ENCODE measurements at places on chromosomes 13 and 19.

GRCh38 chr19:43748205-43748594 is 6.6 kb downstream of the SMG9 start:
- no peak for DNase-seq

DNA sequence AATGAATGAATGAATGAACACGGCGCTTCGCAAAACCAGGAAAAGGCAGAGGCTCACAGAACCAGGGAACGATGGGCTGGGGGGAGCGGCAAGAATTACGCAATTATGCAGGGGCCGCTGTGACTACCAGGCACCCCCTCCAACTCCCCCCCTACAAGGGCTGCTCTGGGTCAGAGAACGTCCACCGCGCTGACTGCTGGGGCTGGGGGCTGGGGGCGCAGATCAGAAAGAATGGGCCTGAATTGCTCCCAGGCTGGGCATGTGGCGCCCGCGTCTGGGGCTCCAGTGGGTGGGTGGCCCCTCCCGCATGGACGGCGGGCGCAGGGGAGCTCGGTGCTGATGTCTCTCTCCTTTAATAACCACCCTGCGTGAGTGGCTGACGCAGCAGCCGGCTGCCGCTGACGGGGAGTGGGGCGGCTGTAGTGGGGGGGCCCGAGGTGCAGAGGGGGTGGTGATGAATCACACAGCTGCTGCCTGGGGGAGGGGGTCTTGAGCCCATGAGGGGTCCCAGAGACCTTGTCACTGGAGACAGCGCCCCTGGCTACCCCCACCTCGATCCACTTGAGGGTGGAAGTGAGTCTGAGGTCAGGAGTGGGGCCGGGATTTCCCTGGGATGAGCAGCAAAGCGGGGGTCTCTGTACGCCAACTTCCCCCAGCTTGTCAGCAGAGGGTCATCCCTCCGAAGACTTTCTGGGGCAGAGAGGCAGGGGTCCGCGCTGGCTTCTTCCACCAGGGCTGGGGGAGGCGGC is 1.5 kb upstream of the CIRBP start:
- peak; percentile 48 for DNase-seq

GRCh38 chr19:2461751-2462634 is 5.2 kb upstream of the LMNB2 start:
- peak; percentile 45 for DNase-seq

DNA sequence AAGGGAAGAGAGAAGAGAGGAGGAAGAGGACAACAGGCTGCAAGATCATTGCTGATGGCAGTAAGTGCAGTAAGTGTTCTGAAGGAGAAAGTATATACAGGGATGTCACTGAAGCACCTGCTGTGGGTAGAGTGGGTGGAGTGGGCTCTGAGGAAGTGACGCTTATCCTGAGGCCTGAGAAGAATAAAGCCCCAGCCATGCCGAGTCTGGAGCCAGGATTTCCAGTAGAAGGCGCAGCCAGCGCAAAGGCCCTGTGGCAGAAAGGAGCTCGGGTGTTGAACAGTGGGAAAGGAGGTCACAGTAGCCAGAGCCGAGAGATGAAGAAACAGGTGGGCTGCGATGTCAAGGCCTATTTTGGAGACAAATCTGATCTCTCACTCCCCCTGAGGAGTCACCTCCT is 31.8 kb upstream of the ADGRE5 start:
- DNase-seq = no peak

DNA sequence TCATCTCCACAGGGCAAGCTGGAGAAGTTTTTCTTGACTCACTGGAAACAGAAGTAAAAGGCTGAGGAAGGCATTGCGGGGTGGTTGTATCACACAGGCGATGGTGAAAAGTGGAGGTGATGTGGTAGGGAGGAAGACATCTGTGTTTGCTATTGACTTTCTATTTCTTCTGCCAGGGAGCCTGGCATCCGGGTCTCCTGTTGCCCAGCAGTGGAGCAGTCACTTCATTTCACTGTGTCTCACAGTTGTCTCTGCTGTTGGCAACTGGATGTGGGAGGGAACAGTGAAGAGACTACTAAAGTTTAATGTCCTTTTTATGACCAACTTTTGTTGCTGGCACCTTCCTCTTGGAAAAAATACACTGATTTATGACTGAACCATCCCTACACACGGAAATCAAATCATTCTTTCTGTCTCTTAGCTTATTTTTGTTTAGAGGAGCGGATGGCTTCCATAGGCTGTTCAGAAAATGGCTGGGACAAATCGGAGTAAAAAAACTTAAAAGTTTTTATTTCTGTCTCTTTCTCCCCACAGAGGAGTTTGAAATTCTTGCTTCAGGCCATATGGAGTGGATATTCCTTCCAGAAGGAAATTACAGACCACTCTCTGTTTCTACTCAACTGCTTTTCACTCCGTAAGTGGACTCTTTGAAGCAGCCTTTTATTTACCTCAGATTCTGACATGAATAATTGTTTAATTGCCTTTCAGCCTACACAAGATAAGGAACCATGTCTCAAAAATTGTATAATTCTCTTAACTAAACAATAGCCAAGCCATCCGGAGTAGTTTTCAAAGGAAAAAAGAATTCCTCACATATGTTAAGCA is 23.8 kb upstream of the MEDAG start:
- no peak for DNase-seq

DNA sequence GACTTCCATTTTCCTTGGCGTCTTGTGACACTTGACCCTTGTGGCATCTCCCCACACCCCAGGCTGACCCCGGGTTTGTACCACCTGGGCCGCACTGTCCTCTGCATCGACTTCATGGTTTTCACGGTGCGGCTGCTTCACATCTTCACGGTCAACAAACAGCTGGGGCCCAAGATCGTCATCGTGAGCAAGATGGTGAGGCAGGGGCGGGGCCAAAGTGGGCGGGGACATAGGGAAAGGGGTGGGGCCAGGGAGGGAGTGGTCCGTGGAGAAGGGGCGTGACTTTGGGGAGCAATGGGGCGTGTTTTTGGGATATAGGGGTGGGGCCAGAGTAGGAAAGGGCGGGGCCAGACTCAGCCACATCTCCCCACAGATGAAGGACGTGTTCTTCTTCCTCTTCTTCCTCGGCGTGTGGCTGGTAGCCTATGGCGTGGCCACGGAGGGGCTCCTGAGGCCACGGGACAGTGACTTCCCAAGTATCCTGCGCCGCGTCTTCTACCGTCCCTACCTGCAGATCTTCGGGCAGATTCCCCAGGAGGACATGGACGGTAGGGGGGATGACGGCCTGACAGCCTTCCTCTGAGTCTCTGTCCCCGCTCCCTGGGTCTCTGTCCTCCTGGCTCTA is 42.8 kb downstream of the TRPM4 start:
- DNase-seq = peak; percentile 34

GRCh38 chr13:43363156-43363953 is 340.0 kb downstream of the DNAJC15 start:
- DNase-seq = no peak

DNA sequence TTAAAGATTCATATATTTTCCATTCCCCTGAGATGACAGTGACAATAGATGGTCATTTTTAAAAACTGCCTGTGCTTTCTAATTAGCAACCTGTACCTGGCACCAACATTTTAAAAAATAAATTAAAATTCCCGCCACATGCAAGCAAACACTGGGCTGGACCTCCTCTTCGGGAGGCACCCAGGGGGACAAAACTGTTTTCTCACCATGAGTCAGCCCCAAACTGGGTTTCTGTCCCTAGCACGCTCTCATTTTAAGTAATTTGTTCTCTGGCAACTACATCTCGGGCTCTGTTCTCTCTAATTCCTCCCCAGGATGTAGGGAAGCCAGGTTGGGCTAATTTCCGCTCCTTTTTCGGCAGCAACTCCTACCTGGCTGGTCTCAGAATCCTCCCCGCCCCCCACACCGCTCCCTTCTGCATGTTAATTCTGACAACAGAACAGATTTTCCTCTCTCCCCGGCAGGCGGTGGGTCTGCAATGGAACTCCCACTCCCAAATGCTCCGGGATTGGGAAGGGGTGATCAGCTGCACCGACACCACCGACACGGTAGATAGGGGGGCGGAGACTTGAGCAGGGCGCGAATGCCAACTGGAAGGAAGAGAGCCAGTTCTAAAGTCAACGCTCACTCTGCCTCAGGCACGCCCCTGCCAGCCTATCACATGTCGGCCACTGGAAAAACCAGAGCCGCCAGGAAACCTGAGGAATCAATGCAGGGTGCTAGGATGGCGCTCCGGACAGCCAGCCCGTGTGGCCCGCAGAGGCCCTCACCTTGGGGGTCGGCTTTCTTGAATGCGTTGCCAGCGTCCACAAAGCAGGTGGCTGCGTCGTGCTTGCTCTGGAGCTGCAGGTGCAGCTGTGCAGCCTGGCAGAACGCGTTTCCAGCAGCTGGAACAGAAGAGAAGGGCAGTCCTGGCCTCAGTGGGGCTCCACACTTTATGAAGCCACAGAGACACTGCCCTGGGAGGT is 14.7 kb downstream of the NAPA start:
- no peak for DNase-seq

- no peak for DNase-seq
Observed at GRCh38 chr13:45907503-45907902, 56.0 kb upstream of the SIAH3 start.

DNA sequence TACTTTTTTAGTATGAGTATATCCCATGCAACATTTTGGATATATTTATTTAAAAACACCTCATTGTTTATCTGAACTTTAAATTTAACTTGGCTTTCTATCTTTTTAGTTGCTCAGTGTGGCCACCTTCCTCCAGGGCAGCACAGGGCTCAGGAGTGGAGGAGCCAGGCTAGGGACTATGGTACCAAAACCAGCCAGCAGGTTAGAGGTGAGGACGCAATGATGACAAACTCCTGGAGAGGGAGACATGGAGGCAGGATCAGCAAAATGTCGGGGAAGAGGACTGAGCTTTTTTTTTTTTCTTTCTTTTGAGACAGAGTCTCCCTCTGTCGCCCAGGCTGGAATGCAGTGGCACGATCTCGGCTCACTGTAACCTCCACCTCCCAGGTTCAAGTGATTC is 29.6 kb upstream of the CALM3 start:
- DNase-seq = peak; percentile 18

DNA sequence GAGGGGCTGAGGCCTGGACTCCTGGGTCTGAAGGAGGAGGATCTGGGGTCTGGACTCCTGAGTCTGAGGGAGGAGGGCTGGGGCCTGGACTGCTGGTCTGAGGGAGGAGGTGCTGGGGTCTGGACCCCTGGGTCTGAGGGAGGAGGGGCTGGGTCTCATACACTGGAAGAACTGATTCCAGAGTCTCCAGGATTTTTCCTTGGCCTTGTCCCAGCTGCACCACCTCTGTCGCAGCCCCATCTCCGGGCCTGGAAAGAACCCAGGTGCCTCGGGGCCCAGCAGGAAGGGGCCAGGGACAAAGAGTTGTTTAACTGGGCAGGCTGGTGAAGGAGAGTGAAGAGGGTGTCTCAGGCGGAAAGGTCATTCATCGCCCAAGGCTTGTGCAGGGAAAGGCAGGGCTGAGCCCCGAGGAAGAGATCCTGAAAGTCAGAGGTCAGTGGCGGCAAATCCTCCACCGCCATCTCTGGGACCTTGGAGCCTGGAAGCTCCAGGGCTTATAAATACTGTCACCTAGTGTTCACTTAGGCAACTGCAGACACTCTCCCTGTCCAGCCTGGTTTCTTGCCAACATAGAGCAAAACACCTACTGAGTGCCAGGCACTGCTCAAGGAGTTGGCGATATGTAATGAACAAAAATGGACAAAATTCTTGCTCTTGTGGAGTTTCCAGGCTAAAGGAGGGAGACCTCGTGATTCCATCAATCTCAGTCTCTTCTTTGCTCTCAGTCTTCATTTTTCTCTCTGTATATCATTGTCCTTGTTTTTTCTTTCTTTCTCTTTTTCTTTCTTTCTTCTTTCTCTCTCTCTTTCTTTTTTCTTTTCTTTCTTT is 4.4 kb upstream of the KCNN4 start:
- peak; percentile 74 for DNase-seq

- DNase-seq = no peak
Observed at GRCh38 chr19:40252395-40252794, 25.9 kb upstream of the CCNP start.

DNA sequence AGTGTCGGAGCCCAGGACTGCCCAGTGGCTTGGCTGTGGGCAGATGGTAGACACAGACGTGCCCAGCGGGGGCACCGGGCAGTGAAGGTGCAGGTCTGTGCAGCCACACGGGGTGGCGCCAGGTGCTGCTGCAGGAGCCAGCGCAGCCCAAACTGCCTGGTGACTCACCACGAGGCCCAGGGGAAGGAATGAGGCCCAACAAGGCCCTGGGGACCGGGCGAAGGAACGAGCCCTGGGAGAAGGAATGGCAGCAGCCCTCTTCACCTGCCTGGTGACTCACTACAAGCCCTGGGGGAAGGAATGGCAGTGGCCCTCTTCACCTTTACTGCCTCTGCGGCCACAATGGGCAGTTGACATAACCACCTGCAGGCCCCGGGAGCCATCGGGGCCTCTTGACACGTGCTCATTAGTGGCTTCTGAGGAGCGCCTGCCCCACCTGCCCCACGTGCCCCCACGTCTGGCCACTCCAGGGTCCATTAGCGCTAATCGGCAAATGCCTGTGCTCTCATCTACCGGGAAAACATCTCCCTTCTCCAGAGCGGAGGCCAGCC is 9.3 kb downstream of the MED16 start:
- no peak for DNase-seq

DNA sequence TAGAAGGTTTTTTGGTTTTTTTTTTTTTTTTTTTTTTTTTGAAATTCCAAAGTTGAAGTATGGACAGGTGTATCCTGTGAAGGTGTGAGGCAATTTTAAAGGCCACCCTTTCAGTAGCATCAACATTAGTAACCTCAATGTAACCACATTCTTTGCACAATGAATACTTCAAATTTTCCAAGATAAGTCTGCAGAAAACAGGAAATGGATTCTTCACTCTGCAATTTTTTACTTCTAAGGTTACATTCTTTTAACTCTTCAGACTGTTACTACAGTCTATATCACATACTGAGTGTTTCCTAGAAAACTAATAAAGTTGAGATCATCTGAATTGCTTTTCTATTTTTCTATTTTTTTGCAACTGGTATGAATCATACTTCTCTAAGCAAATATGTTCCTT is 569.0 kb upstream of the GPC6 start:
- DNase-seq = no peak

GRCh38 chr19:18558202-18558555 is 509 bp downstream of the KXD1 start:
- no peak for DNase-seq

DNA sequence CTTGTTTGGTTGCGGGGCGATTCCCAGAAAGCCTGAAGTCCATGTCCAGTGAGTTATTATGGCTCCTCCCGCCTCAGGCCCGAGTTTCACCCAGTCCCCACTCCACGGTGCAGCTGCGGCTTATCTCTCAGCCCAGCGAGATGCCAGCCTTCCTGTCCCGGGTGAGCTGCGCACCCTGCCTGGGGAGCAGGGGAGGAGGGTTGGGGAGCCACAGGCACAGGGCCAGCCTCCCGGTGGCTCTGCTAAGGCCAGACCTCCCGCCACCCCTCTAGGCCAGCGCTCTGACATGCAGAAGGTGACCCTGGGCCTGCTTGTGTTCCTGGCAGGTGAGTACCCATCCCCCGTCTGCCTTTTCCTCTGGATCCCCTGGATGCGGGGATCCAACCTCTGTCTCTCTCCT is 3.5 kb downstream of the FXYD3 start:
- DNase-seq = no peak

- no peak for DNase-seq
Observed at GRCh38 chr19:51547397-51548212, 16.1 kb upstream of the SIGLEC6 start.

GRCh38 chr13:61029064-61029463 is 386.6 kb downstream of the PCDH20 start:
- no peak for DNase-seq
